ENCODE measurements at places on chromosomes 1 and 21. TPM values are rescaled to one million over a fixed set of nuclear protein-coding genes. Genes with fewer than 3 reads are reported as not detected.

Gene KISS1
- total RNA-seq, result not detected

DNA sequence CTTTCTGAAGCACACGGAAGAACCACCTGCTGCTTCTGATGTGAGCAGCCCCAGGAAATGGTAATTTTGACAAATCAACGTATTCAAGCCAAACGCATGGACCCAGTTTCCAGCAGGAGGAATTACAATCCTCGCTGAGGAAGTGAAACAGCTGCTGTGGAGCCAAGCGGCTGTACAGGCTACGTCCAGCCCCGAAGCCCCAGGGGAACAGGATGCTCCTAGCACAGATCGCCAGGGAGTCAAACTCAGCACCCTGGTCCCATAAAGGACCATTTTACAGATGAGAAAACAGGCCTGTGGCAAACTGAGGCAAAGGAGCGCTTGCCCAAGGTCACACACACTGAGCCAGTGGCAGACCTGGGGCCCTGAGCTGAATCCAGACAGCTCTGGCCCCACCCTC lies 108.0 kb downstream of the PTPRU start:
- no peak for DNase-seq

GRCh38 chr1:161378014-161378413 lies 10.3 kb upstream of the CFAP126 start:
- no peak for DNase-seq

Gene S1PR1
- 4.8 TPM for total RNA-seq

GRCh38 chr1:185861630-185862029 lies 127.4 kb downstream of the HMCN1 start:
- DNase-seq, result no peak

Gene S100A9
- 75.0 TPM for total RNA-seq

Gene INTS7
- total RNA-seq, result 16.0 TPM
